ENCODE measurements at places on chromosomes 2 and 18.

GRCh38 chr2:173881461-173881860 is 83.7 kb downstream of the SP3 start:
- DNase-seq: peak; percentile 29

DNA sequence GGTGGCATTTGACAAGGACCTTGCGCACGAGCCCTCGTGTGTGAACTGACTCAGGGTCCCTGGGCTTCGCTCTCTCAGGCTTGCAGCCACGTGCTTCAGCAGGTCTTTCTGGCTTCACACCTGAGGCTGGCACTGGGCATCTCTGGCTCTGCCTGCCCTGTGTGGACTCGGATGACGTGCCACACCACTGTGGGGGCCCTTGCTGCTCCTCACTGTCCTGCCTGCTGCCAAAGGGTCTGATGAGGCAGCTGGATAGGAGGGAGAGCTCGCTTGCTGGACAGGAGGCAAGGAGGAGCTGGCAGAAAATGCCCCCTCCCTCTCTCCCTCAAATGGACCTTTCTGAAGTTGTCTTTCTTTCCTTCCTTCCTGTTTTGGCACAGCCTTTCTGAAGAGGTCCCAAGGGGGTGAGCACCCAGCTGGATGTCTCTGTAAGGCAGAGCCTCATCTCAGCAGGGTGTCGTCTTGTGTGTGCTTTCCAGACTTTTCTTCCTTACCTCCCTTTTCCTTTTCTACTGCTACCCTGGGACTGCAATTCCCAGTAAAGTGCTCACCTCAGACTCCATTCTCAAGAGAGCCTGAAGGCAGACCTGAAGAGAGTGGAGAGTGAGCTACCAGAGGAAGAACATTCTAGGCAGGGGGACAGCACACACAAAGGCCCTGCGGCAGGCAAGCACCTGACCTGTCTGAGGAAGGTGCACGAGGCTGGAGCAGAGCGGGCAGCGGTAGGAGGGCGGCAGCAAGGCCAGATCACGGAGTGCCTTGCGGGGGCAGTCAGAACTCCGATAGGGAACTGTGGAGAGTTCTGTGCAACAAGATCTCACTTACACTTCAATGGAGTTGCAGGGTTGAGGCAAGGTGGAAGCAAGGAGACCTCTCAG is 5.3 kb downstream of the PER2 start:
- DNase-seq: no peak

DNA sequence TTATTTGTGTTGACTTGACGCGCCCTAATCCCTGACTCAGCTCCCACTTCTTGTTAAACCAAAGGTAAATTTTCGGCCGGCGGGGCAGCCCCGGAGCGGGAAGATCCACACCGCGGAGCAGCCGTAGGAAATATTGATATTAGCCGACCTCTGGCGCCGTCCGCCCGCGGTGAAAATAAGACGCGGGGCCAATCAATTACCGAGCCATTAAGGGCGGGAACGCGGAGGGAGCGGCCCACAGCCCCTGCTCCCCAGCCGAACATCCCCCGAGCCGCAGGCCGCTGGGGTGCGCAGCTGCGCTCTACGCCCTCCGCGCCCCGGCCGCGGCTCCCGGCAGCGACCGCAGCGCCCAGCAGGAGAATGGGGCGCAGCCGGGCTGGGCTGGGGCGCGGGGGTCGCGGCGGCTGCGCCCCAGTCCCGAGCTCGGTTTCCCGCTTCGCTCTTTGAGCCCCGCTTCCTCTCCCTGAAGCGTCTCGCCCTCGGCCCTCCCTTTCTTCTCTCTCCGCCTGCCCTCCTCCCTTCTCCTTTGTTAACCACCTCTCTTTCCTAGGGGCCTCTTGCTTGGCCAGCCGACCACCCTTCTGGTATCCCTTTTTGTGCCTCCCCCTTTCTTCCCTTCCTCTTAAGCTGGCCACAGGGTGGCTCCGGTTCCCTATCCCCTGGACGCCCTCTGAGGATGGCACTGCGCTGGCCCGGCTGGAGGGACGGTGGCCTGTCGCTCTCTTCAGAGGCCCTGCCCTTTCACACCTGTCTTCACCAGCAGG is 40.9 kb downstream of the CELF4 start:
- no peak for DNase-seq

DNA sequence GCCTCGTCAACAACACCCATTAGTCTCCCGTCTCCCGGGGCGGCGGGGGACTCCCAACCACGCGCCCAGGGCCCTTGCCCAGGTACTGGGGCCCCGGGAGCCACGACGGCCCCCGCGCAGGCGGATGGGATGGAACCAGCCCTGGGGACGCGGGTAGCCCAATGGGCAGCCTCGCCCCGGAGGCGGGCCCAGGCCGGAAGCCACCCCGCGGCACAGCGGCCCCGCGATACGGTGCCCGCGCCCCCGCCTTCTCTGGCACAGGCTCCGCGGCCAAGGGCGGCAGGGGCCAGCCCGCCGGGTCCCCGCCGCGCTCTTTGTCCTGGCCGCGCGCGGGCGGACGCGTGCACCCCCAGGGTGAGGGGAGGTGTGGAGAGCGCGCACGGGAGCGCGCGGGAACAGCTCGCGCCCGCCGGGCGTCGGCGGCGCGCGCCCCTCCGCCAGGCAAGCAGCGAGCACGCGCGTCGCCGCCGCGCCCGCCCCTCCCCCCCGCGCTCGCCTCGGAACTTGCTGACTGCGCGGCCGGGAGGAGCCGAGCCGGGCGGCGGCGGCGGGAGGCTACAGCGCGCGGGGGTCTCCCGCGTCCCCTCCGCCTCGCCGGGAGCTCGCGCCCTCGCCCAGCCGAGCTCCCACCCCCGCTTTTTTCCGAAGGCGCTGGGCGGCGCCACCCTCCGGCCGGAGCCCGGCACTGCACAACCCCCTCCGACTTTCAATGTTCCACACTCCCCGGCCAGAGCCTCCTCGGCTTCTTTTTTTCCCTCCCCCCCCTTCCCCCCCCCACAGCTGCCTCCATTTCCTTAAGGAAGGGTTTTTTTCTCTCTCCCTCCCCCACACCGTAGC is at the start of gene UBE2E3:
Gene UBE2E3 (plus strand): TSS at position 500 of the 837 bp plus-strand sequence. CDS start 1,438 bp downstream, outside the sequence.
- peak; percentile 47 for DNase-seq

DNA sequence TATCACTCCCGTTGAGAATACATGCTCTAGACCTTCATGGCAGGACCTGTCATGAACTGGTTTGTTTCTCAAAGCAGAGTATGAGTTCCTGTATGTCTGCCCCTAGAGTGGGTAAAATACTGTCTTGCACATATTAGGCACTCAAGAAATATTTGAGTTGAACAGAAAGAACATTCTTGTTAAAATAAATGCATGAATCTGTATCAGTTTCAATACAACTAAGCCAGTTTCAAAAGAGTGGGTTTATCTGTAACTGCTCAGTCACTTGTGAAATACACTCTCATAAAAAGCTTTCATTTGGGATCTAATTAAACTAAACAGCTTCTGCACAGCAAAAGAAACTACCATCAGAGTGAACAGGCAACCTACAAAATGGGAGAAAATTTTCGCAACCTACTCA is 69.2 kb downstream of the RFTN2 start:
- no peak for DNase-seq

GRCh38 chr2:101295895-101296294 is 12.6 kb downstream of the RNF149 start:
- no peak for DNase-seq

GRCh38 chr2:231707625-231707926 is 749 bp upstream of the PTMA start:
- DNase-seq: no peak

DNA sequence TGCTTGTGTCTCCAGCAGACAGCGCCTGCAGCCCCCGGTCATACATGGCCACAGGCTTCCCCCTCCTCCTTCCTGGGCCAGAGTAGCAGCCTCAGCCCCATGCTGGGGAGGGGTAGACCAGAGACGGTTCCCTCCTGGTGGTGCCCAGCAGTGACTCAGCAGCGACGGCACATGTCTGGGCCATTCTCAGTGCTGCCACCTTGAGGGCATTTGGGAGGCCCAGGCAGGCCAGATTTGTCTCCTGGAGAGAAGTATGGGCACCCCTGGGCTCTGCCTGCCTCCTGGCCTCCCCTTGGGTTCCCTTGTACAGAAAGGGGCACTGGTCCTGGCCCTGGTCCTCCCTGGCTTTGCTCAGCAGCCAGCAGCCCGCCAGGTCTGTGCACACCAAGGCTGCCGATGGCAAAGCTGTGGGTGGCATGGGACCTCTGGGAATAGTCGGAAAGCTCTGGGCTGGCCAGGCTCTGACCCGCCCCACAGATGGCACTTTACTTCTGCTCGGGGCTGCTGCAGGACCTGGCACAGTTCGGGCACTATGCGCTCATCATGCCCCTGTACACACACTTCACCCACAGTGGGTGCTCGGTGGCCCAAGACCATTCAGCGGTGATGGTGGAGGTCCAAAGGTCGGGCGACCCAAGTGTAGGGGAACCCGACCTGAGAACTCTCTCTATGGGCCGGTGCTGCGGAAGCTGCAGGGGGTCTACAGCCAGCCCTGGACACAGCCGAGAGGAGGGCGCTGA is 11.4 kb upstream of the ALPI start:
- DNase-seq: peak; percentile 6

DNA sequence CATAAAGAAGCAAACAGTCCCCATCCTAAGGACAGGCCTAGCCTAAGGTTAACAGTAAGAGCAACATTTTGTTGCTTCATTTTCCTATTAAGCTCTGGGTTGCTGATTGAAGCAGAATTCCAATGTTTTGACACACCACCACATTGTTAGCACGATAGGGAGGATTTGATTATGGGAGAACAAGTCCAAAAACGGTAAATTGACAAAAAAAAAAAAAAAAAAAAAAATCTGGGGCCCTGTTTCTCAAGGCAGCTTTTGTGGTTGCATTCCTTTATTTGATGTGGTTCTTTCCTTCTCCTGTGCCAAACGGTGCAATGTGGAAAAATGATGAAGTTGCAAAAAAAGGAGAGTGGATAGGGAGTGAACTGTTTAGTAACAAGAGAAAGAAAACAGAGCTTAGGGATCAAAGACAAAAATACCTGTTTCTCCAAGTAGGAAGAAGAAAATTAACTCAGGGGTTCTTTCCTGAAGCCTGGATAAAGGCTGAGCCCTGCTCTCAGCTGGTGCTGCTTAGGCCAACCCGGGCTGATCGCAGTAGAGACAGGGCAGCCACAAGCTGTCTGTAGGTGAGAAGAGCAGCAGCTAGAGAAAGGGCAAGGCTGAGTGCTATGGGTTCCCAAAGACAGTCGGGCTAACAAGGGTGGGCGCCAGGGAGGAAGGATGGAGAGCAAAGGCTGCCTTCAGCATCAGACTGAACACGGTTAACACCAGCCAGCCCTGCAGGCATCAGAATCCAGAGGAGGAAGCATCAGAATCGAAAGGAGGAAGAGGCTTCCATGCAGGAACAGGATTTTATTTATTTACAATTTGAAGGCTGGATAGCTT is 167.8 kb upstream of the FOSL2 start:
- peak; percentile 87 for DNase-seq

- no peak for DNase-seq
Measured at GRCh38 chr18:21593540-21594257, 6.8 kb downstream of the ESCO1 start.

GRCh38 chr2:121999264-121999663 is 243.8 kb downstream of the TSN start:
- DNase-seq: no peak

DNA sequence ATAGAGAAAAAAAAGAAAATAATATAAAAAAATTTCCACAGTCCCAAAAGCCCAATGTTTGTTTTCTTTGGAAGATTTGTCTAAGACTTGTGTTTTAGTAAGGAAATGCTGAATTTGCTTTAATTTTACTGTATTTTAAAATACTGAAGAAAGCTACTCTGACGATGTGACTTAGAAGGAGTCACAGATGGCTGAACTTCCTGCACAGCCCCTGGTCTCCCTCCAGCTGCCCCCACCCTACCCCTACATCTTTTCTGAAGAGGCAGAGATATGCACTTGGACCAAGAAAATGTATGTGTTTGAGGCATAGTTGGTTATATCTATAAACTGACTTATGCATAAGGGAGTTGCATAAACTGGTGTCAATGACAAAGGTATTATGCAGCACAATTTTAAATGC is 172.3 kb downstream of the CDH2 start:
- no peak for DNase-seq

GRCh38 chr18:51074605-51075004 is 44.6 kb downstream of the SMAD4 start:
- DNase-seq: no peak

- DNase-seq: peak; percentile 40
Measured at GRCh38 chr18:32530947-32531651, 60.4 kb upstream of the GAREM1 start.

DNA sequence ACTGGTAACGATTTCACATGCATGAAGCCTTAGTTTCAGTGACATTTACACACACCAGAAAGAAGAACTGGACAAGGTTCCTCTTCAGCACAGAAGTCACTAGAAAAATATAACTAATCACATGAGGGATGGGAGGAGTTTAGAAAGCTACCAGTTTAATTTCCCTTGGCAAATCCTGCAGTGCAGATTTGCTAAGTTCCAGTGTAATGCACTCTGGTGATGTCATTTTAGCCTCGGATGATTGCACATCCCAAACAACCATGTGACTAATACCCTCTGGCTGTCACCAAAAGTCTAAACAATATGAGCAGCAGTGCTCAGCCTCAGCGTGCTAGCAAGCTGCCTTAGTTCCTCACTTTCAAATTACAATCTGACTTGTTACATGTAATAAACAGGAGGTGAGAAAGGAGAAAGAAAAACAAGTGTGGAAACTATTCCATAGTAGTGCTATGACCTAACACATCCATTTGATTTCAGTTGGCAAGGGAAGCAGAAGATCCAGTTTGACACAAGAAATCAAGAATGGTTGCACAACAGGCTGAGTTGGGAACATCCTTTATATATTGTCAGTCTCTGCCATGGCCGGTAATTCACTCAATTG is 35.3 kb upstream of the PPP1CB start:
- peak; percentile 94 for DNase-seq

DNA sequence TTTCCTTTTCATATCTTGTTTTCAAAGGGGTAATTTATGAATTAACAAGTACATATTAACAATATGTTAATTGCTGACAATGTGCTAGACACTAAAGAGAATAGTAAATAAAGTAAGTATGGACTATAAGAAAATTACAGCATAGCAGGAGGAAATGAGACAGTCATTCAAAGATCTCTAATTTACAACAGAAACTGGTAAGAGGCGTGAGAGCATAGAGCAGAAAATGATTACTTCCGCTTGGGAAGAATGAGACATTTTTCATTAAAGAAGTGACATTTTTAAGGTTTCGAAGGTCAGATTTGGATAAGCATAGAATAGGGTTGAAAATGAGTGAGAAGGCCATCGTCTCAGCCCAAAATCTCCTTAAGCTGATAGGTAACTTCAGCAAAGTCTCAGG is 184.4 kb upstream of the SESTD1 start:
- DNase-seq: no peak

DNA sequence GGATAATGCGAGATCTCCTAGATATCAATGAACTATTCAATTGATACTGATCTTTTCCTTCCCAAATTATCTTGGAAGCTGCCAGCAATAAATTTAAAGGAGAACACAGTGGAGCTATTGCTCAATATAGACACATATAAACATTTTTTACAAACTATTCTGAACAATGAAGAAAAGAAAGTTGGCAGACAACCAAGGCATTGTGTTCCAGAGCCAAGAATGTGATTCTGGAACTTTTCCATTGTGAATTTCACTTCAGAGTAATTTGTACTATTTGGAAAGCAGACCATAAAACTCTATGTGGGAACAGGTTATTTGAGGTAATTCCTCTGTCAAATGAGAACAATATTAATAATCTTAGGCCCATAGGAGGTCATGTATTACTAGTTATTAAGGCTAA is 588.2 kb downstream of the IRS1 start:
- DNase-seq: peak; percentile 85
